ENCODE measurements at places on chromosomes 11 and 22. TPM values are rescaled to one million over a fixed set of nuclear protein-coding genes. Genes with fewer than 3 reads are reported as not detected.

CCDC81 gene
- 0.50 TPM for total RNA-seq

KRTAP5-2 gene
- total RNA-seq = not detected

DNA sequence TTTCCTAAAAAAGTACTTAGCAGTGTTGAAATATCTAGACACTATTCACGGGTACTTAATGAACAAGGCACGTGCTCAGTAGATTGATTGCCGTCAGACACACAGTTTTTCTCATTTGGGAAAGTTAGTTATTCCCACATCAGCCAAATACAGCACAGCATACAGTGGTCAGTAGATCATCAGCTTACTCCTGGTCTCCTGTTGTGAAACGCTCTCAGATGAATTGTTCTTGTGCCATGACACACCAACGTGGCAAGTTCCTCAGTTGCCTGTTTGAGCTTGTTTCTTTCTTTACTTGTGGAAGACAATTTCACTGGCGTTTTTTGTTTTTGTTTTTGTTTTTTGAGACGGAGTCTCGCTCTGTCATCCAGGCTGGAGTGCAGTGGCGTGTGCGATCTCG, 8.6 kb downstream of the TAB1 start:
- no peak for DNase-seq

SOX6 gene
- total RNA-seq = 12.1 TPM

CYTH4 gene
- total RNA-seq = not detected
